HCT116 (cell line): ENCODE measurements at places on chromosomes 6 and 20. TPM values are rescaled to one million over a fixed set of nuclear protein-coding genes. Genes with fewer than 3 reads are reported as not detected.

FAM83C gene
- total RNA-seq, result not detected

LHFPL5 gene
- 0.71 TPM for total RNA-seq

TAGAP gene
- total RNA-seq, result 0.30 TPM

CST4 gene
- total RNA-seq, result not detected

SLC17A1 gene
- total RNA-seq, result not detected

SIGLEC1 gene
- 0.17 TPM for total RNA-seq

EYA2 gene
- total RNA-seq, result not detected

MED23 gene
- 17.2 TPM for total RNA-seq

ID4 gene
- total RNA-seq, result 0.10 TPM

KCNS1 gene
- not detected for total RNA-seq

WFDC12 gene
- not detected for total RNA-seq

LY6G6F gene
- total RNA-seq, result not detected

VSTM2L gene
- total RNA-seq, result 0.69 TPM

TMEM239 gene
- total RNA-seq, result not detected

TAF4 gene
- total RNA-seq, result 26.8 TPM

HLA-DRB5 gene
- not detected for total RNA-seq

COL21A1 gene
- not detected for total RNA-seq

SLC17A9 gene
- total RNA-seq, result 37.6 TPM

GSTA2 gene
- total RNA-seq, result not detected

KCNK16 gene
- total RNA-seq, result not detected

F13A1 gene
- 0.34 TPM for total RNA-seq

CALHM4 gene
- not detected for total RNA-seq

CGA gene
- not detected for total RNA-seq

ADGB gene
- total RNA-seq, result not detected
